ENCODE measurements at places on chromosomes 5 and 9. TPM values are rescaled to one million over a fixed set of nuclear protein-coding genes. Genes with fewer than 3 reads are reported as not detected.

DNA sequence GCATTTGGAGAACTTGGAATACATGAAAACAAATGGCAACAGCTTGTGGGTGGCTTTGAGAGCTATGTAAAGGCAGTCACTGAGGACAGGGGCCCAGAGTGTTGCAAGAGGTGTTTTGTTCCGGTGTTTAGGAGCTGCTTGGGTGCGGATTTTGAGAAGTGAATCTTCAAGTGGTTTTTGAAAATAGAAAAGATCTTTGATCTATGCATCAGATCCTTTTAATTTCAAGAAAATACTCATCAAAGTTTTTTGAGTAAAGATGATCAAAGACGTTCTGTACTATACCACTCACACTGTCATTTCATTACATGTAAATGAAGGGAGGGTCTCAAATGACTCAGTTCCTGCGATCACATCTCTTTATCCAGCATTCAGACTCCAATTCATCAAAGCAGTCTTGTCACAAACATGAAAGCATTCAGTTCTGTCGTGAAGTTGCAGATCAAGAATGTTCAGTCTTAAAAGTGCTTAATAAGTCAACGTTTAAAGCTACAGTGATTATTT lies 112.5 kb downstream of the WDR41 start:
- no peaks in the 10 kb centered on the region for H3K27me3 ChIP-seq
- H3K36me3 ChIP-seq: no peaks in the 10 kb centered on the region
- no peaks in the 10 kb centered on the region for H3K4me1 ChIP-seq
- H3K27ac ChIP-seq: no peak overlapping the region

DNA sequence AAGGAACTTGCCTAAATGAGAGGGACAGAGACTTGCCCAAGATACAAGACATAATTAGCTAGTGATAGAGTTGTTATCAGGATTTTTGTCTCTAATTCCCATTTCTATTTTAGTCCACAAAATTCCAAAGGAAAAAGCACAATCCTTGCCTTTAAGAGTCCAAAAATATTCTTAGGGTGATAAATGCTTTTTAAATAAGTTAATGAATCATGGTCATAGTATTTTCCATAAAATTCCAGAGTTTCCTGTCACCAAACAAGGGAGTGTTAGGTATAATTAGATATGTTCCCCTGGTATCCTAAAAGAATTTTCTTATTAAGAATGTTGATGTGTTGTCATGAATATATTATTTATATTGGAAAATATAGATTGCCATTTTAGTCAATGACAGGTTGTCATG lies 21.8 kb upstream of the CEP72 start:
- H3K27me3 ChIP-seq: no peaks in the 10 kb centered on the region
- no peak overlapping the region for H3K4me3 ChIP-seq
- no peak overlapping the region for H3K27ac ChIP-seq
- no peak for DNase-seq

Gene ZNF883
- 8.9 TPM for total RNA-seq

DNA sequence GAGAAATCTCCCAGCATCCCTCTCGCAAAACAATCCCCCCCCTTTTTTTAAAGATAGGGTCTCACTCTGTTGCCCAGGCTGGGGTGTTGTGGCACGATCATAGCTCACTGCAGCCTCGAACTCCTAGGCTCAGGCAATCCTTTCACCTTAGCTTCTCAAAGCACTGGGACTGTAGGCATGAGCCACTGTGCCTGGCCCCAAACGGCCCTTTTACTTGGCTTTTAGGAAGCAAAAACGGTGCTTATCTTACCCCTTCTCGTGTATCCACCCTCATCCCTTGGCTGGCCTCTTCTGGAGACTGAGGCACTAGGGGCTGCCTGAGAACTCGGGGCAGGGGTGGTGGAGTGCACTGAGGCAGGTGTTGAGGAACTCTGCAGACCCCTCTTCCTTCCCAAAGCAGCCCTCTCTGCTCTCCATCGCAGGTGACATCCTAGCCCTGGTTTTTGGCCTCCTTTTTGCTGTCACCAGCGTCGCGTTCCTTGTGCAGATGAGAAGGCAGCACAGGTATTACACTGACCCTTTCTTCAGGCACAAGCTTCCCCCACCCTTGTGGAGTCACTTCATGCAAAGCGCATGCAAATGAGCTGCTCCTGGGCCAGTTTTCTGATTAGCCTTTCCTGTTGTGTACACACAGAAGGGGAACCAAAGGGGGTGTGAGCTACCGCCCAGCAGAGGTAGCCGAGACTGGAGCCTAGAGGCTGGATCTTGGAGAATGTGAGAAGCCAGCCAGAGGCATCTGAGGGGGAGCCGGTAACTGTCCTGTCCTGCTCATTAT lies 6.8 kb downstream of the CA9 start:
- no peaks in the 10 kb centered on the region for H3K27me3 ChIP-seq
- H3K4me1 ChIP-seq: peaks cover 7% of the 10 kb centered on the region
- H3K27ac ChIP-seq: no peak overlapping the region
- no peak for DNase-seq
- no peaks in the 10 kb centered on the region for H3K36me3 ChIP-seq
- H3K4me3 ChIP-seq: no peak overlapping the region

GRCh38 chr5:132477784-132478365 lies 12.7 kb downstream of the IRF1 start:
- H3K27ac ChIP-seq: no peak overlapping the region
- no peak overlapping the region for H3K4me3 ChIP-seq
- DNase-seq: no peak

- no peaks in the 10 kb centered on the region for H3K36me3 ChIP-seq
- no peak overlapping the region for H3K27ac ChIP-seq
Observed at GRCh38 chr5:51347704-51348103, 35.5 kb upstream of the ISL1 start.
